ENCODE measurements at places on chromosomes 2 and 18.

- peak; percentile 43 for DNase-seq
Observed at GRCh38 chr2:37378411-37378810, 34.0 kb downstream of the QPCT start.

DNA sequence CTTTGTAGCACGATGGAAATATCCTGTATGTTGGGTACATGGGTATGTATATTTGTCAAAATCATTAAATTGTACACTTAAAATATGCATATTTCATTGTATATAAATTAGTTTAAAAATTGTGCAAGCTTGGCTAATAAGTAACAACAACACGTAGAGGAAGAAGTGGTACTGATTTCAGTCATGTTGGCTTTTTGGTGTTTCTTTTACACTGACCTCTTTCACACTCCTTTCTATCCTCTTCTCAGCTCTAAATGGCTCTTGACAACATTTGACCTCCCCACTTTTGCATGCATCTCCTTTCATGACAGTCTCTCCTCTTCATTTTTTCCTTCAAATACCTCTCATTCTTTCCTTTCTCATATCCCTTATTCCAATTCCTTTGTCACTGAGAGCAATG lies 801.4 kb upstream of the ZEB2 start:
- DNase-seq: no peak

DNA sequence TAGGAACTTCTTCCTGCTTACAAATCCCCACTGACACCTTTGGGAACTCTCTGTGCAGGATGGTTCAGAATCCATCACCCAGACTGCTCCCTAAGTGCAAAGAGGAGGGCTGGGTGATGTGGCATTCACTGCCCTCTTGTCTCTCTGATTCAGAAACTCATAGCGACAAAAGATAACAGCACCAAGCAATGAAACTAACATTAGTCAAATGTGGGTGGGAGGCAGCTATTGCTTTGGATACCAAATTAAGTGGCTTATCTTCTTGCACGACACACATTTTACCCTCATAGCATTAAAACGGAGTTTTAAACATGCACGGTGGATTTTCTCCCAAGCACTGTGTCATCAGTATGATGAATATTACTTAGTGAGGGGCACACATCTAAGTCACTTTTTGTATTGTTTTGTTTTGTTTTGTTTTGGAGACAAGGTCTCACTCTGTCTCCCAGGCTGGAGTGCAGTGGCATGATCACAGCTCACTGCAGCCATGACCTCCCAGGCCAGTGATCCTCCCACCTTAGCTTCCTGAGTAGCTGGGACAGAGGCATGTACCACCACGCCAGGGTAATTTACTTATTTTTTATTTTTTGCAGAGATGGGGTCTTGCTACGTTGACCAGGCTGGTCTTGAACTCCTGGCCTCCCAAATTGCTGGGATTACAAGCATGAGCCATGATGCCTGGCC lies 40.9 kb upstream of the NEB start:
- DNase-seq: no peak

GRCh38 chr2:217294818-217295217 lies 435.0 kb upstream of the TNP1 start:
- DNase-seq: no peak

GRCh38 chr2:30652271-30652915 lies 154.9 kb downstream of the CAPN13 start:
- no peak for DNase-seq

GRCh38 chr2:135190799-135191198 lies 138.7 kb downstream of the RAB3GAP1 start:
- DNase-seq: no peak

GRCh38 chr2:39378968-39379367 lies 58.1 kb downstream of the MAP4K3 start:
- DNase-seq: no peak
